Mesothelial cell of epicardium (in vitro differentiated cells): ENCODE measurements at places on chromosomes 2 and 18. TPM values are rescaled to one million over a fixed set of nuclear protein-coding genes. Genes with fewer than 3 reads are reported as not detected.
A peak's percentile ranks its signal among the peaks of the same experiment; 100 is the strongest.

The SPRED2 gene
- total RNA-seq: 31.5 to 32.2 TPM (median 32.0 TPM) in 3 replicates

The SLC9A4 gene
- total RNA-seq: 0.07 to 0.11 TPM (median 0.11 TPM) in 3 replicates

The FOXD4L1 gene
- total RNA-seq: 0.16 to 0.50 TPM (median 0.49 TPM) in 3 replicates

The LDLRAD4 gene
- total RNA-seq: 26.2 to 29.7 TPM (median 29.2 TPM) in 3 replicates

The KLHL30 gene
- total RNA-seq: 0.16 to 0.20 TPM (median 0.20 TPM) in 3 replicates

The TCF7L1 gene
- total RNA-seq: 44.4 to 48.3 TPM (median 45.7 TPM) in 3 replicates

The OTX1 gene
- total RNA-seq: 0.71 to 1.1 TPM (median 0.87 TPM) in 3 replicates

DNA sequence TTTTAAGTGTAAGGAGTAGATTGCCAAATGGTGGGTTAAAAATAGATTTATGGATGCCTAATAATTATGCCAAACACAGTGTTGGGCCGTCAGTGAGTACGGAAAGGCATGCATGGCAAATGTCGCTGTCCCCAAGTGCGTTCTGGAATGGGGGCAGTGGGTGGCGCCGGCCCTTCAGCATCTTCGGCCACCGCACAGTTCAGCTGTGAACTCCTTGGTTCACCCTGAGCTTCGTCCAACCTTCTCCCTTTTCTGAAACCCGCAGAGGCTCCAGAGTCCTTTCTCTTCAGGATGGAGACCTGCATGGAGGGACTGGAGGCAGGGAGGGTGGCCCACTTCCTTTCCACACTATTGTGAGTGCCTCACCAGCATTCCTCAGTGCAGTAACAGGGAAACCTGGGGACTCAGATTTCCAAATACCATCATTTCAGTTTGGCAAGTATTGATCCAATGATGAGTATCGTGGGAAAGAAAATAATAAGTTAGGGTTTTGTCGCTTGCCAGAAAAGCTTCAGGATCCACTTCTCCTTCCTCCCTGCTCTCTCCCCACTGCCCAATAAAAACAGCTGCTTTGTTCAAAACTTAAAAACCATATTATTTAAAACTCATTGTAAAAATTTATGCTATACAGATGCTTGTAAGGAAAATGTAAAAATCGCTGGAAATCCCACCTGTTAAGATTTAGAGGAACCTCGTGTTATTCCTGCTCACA is 74.6 kb upstream of the TXNDC2 start:
- H3K36me3 ChIP-seq: peaks cover 5% of the 10 kb centered on the region
- peaks cover 15% of the 10 kb centered on the region for H3K4me1 ChIP-seq
- DNase-seq: no peak
- H3K27me3 ChIP-seq: no peaks in the 10 kb centered on the region
- no peak overlapping the region for H3K27ac ChIP-seq

DNA sequence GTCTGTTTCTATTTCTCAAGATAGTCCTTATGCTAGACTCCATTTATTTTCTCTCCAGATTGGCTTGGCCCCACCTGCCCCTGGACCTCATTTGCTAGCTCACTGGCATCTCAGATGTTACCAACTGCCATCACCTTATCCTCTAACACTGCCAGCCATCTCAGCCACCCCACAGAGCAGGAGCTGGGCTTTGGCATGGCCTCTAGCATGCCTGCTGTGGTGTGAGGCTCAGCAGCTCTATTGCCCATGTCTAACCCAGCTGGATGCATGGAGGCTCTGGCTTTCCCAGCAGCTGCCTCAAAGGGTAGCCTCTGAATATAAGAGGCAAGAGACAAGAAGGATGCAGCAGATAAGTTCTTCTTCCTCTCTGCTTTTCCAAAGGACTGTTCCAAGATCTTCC is 373.4 kb downstream of the TNS1 start:
- H3K4me3 ChIP-seq: no peak overlapping the region
- peaks cover 28% of the 10 kb centered on the region for H3K4me1 ChIP-seq
- no peak for DNase-seq

DNA sequence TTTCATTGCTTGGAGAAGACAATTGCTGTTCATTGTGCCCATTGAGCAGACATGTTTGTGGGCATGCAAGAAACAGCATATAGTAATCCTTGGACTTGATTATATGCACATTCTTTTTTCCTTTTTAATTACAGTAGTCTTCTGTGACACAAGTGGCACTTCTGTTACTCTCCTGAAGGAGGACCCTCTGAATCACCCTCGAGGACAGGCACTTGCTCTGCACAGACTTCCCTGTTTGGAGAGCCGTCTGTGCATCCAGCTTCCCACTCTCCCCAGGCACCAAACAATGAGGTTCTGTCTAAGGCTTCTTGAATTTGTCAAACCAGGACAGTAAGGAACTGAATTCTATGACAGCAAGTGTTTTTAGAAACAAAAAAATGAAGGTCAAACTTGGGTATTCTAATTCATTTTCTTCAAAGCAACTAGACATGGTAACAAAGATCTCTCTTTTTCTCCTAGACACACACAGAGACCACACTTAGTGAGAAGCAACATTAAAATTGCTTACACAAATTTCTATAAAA is 844.6 kb upstream of the ID2 start:
- H3K27me3 ChIP-seq: no peaks in the 10 kb centered on the region
- no peaks in the 10 kb centered on the region for H3K36me3 ChIP-seq
- no peak overlapping the region for H3K27ac ChIP-seq
- no peak for DNase-seq
- no peak overlapping the region for H3K4me3 ChIP-seq
- peaks cover 7% of the 10 kb centered on the region for H3K4me1 ChIP-seq

- no peak overlapping the region for H3K27ac ChIP-seq
- H3K36me3 ChIP-seq: no peaks in the 10 kb centered on the region
- no peak for DNase-seq
- H3K4me1 ChIP-seq: peaks cover 20% of the 10 kb centered on the region
Observed at GRCh38 chr18:36312806-36313395, 15.4 kb downstream of the FHOD3 start.

GRCh38 chr2:44547718-44548117 is 186.0 kb downstream of the CAMKMT start:
- DNase-seq: no peak
- H3K27me3 ChIP-seq: no peaks in the 10 kb centered on the region
- no peak overlapping the region for H3K4me3 ChIP-seq

DNA sequence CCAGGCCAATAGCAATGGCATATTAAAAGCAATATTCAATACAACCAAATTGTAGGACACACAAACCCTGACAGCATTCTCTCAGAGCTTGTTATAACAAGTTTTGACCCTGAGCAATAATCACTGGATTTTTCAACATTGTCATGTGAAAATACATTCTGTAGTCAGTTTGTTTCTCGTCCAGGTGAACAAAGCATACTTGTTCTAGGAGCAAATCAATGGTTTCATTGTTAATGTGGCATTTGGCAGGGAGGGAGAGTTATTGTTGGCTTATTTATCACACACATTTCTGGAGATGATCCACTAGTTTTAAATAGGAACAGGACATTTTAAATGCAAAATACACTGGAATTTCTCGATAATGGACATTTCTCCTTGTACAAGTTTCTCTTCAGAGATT is 69.9 kb upstream of the L3MBTL4 start:
- H3K27me3 ChIP-seq: no peaks in the 10 kb centered on the region
- no peak overlapping the region for H3K4me3 ChIP-seq
- H3K4me1 ChIP-seq: peaks cover 38% of the 10 kb centered on the region
- no peak for DNase-seq

DNA sequence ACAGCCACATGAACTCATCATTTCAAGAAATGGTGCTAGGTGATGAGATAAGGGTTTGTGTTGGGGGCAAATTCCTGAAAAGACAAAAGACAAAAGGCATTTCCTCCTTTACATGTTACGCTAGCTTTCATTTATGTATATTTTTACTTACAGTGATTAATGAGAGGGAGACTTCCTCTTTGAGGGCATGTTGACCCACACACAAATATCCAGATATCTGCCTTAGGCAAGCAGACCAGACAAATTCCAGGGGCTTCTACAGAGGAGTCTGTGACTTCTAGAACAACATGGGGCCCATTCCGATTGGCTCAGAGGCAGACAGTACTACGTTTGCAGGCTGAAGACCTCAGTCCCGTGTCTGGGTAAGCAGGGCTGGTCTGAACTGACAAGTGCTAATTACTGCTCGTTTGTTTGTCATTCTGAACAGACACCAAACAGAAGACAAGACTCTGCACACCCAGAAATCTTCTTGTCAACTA is 74.8 kb upstream of the ST6GAL2 start:
- H3K4me1 ChIP-seq: peaks cover 13% of the 10 kb centered on the region
- no peak overlapping the region for H3K4me3 ChIP-seq
- H3K36me3 ChIP-seq: no peaks in the 10 kb centered on the region
- H3K27ac ChIP-seq: peak overlapping the region; percentile 48

- DNase-seq: no peak
- no peak overlapping the region for H3K4me3 ChIP-seq
- peak overlapping the region; percentile 49 for H3K27ac ChIP-seq
Observed at GRCh38 chr2:143482771-143483170, 353.6 kb downstream of the ARHGAP15 start.

- H3K27ac ChIP-seq: no peak overlapping the region
- no peaks in the 10 kb centered on the region for H3K27me3 ChIP-seq
- H3K36me3 ChIP-seq: peaks cover 17% of the 10 kb centered on the region
- no peak overlapping the region for H3K4me3 ChIP-seq
- DNase-seq: no peak
- H3K4me1 ChIP-seq: no peaks in the 10 kb centered on the region
Observed at GRCh38 chr2:169491378-169491777, 12.1 kb downstream of the BBS5 start.

- DNase-seq: no peak
- no peaks in the 10 kb centered on the region for H3K36me3 ChIP-seq
- no peaks in the 10 kb centered on the region for H3K27me3 ChIP-seq
- peaks cover 70% of the 10 kb centered on the region for H3K4me1 ChIP-seq
- no peak overlapping the region for H3K27ac ChIP-seq
- no peak overlapping the region for H3K4me3 ChIP-seq
Observed at GRCh38 chr2:237729681-237730475, 68.7 kb upstream of the RBM44 start.

DNA sequence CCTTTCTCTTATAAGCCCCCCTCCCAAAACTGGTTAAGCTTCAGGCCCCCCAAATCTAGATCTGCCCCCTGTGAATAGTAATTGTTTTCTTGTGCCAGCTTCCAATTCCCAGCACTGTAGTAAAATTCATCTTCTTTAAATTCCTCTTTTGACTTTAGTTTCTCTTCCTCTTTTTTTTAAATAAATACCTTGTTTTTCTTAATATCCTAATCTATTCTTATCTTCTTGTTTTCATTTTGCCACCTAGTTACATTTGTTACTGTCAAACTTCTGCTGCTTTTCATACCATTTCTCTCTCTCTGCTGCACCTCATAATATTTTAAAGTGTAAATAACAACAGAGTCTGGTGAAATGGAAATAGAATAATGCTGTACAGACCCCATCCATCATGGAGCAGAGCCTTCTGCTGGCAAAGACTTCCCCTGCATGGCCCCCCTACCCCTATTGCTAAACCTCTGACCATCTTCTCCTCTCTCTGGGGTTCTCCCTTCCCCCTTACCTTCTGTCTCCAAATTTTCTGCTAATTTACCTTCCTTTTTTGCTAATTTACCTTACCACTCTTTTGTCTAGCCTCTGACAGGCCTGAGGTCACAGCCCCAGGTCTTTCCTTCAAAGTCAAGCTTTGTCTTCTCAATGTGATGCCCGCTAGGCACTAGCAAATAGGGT is 94.9 kb upstream of the PAPOLG start:
- H3K4me3 ChIP-seq: no peak overlapping the region
- no peak for DNase-seq
- H3K27me3 ChIP-seq: peaks cover 3% of the 10 kb centered on the region
- no peaks in the 10 kb centered on the region for H3K36me3 ChIP-seq
- H3K4me1 ChIP-seq: no peaks in the 10 kb centered on the region
- H3K27ac ChIP-seq: no peak overlapping the region

- no peak overlapping the region for H3K4me3 ChIP-seq
- no peak overlapping the region for H3K27ac ChIP-seq
- peaks cover 5% of the 10 kb centered on the region for H3K4me1 ChIP-seq
- H3K36me3 ChIP-seq: no peaks in the 10 kb centered on the region
Observed at GRCh38 chr2:191922736-191923651, 76.1 kb upstream of the CAVIN2 start.

DNA sequence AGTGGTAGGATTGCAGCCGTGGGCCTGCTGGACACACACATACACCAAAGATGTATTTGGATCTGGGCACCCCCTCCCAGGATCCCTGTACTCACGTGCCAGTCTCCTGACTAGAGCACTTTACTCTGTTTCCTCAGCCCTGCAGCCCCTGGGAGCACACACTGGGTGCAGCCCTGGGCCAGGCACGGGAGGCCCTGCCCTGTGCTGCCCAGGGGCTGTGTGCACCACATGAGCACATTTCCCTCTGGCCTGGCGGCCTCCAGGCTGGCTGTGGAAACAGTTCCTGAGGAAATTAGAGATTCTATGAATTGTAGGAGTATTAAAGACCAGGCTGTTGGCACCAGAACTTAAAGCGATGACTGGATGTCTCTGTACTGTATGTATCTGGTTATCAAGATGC is 45.4 kb downstream of the BCL2L11 start:
- H3K4me1 ChIP-seq: peaks cover 40% of the 10 kb centered on the region
- no peak for DNase-seq
- H3K27me3 ChIP-seq: no peaks in the 10 kb centered on the region
- no peak overlapping the region for H3K27ac ChIP-seq

- peaks cover 8% of the 10 kb centered on the region for H3K27me3 ChIP-seq
- H3K36me3 ChIP-seq: no peaks in the 10 kb centered on the region
- no peak for DNase-seq
- no peak overlapping the region for H3K27ac ChIP-seq
- H3K4me1 ChIP-seq: peaks cover 22% of the 10 kb centered on the region
Observed at GRCh38 chr2:112839407-112840067, 3.0 kb upstream of the IL1B start.

- H3K4me1 ChIP-seq: peaks cover 4% of the 10 kb centered on the region
- no peak overlapping the region for H3K4me3 ChIP-seq
- H3K27ac ChIP-seq: no peak overlapping the region
- H3K36me3 ChIP-seq: peaks cover 32% of the 10 kb centered on the region
- H3K27me3 ChIP-seq: no peaks in the 10 kb centered on the region
Observed at GRCh38 chr2:1654696-1655374, 89.5 kb downstream of the PXDN start.

DNA sequence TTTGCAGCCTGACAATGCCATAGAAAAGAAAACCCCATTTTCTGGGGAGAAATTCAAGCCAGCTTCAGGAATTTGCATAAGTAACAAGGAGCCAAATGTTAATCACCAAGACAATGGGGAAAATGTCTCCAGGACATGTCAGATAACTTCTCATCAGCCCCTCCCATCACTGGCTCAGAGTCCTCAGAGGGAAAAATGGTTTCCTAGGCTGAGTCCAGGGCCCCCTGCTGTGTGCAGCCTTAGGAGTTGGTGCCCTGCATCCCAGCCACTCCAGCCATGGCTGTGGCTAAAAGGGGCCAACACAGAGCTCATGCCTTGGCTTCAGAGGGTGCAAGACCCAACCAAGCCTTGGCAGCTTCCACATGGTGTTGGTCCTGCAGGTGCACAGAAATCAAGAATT is 63.7 kb upstream of the FANCL start:
- H3K4me1 ChIP-seq: no peaks in the 10 kb centered on the region
- H3K27ac ChIP-seq: no peak overlapping the region
- no peak overlapping the region for H3K4me3 ChIP-seq
- H3K27me3 ChIP-seq: no peaks in the 10 kb centered on the region
- no peak for DNase-seq

DNA sequence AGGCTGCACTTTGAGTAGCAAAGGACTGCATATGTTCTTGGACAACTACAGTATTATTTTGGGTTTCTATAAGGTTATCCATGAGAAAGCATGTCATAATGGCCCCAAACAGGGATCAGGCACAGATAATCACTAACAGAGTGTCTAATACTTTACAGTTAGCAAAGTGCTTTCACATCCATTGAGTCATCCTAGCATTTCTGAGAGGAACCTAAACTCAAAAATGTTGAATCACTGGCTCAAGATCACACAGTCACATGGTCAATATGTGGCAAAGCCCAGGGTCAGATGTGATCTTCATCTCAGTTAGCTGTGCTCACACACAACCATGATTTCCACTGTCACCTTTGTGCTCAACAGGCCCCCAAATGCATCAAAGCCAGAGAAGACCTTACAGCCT is 156.1 kb upstream of the VRK2 start:
- H3K36me3 ChIP-seq: no peaks in the 10 kb centered on the region
- no peak for DNase-seq
- H3K4me1 ChIP-seq: peaks cover 16% of the 10 kb centered on the region
- H3K27me3 ChIP-seq: no peaks in the 10 kb centered on the region
- H3K4me3 ChIP-seq: no peak overlapping the region
